ENCODE measurements at places on chromosomes 3 and 15.
A peak's percentile ranks its signal among the peaks of the same experiment; 100 is the strongest.

DNA sequence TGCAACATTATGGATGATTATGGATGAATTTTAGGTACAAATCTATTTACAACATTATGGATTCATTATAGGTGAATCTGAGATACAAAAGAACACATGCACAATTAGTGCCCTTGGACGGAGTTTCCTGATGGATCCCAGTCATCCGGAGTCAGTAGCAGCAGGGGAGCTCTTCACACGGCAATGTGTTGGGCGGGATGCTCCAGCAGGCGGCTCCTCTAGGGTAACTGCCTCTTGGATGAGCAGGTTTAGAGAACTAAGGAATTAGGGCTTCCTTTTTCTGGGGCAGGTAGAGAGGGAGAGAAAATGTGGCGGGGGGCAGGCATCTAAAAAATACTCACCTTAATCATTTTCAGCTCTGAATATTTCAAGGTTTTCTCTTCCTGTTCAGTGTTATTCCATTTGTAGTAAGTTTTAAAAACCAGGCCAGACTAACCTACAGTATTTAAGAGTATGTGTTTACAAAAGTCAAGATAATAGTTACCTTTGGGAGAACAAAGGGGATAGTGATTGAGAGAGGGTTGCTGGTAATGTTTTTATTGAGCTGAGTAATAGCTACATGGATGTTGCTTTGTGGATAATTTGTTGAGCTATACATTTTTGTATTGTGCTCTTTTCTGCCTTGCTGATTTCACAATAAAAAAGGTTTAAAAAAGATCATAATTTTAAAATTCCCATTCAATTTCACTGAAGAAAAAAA is 27.4 kb upstream of the GOLM2 start:
- no peak for DNase-seq

DNA sequence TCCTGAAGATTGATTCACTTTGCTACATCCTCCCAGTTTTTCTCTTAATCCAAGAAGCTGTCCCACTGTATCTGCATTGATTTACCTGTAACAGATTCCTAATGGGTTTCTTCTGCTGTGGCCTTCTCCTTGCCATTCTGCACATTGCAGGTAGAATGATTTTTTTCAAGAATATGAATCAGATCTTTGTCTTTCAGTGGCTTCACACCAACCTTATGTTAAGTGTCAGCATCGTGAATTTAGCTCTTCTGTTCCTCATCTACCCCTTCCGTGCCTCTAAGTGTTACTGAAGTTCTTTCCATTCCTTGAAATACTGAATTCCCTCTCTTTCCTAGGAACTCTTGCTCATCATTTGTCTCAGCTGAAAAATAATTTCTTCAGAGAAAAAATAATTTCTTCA is 7.5 kb downstream of the SENP5 start:
- DNase-seq: no peak

DNA sequence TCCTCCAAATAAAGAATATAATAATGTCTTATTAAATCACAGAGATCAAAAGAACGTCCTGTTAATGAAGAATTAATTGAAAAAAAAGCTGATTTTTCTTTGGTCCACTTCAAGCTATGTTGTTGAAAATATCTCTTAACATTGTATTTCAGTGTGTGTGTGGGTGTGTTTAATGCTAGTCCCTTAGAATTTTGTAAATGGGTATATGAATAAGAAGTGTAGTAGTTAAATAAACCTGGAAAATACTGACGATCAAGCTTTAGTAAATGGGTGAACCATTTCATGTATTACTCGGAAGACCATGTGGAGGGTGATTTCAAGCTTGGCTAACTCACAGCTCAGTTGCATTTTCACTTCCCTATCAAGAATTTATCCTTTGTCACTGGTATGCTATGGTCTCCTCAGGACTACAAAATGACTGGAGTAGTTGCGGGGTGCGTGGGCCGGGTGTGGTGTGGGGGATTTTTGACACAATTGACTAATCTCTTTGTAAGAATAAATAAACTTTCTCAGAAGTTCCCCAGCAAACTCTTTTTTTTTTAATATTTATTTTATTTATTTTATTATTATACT is 586.4 kb downstream of the GRM7 start:
- no peak for DNase-seq

- DNase-seq: no peak
These were observed 172.8 kb downstream of the NR2F2 start for GRCh38 chr15:96503276-96503675.

DNA sequence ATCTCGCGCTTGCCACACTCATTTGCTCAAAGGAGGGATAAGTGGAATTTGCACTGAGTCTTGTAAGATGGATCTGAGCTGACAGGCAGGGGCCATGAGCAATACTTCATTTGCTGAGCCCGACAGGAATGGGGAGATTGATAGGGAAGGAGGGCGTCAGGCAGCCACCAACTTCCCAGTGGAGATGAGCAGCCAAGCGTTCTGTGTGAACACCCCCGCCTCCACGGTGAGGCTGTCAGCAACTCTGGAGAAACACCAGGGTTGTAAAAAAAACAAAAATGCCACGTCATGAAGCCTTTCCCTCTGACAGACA is 36.8 kb downstream of the TLE3 start:
- DNase-seq: no peak

GRCh38 chr3:135539854-135540253 is 425.7 kb upstream of the PPP2R3A start:
- no peak for DNase-seq

GRCh38 chr15:96887730-96888129 is 557.2 kb downstream of the NR2F2 start:
- no peak for DNase-seq

DNA sequence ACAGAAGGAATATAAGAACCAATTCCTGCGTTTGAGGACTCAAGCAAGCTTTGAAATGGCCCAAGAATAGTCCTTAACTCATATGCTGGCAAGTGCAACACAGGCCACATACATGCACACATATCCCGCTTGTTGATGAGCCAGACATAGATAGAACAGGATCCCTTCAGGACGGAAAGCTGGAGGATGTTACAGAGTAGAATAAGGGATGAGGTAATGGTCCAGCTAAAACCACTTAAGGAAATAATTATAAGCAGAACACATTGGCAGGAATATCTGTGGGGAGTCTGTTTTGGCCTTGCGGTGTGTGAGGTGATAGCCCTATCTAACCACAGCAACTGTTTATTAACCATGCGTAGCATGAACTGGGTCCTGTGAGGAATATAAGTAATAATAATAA is 25.0 kb downstream of the SCG3 start:
- DNase-seq: no peak

DNA sequence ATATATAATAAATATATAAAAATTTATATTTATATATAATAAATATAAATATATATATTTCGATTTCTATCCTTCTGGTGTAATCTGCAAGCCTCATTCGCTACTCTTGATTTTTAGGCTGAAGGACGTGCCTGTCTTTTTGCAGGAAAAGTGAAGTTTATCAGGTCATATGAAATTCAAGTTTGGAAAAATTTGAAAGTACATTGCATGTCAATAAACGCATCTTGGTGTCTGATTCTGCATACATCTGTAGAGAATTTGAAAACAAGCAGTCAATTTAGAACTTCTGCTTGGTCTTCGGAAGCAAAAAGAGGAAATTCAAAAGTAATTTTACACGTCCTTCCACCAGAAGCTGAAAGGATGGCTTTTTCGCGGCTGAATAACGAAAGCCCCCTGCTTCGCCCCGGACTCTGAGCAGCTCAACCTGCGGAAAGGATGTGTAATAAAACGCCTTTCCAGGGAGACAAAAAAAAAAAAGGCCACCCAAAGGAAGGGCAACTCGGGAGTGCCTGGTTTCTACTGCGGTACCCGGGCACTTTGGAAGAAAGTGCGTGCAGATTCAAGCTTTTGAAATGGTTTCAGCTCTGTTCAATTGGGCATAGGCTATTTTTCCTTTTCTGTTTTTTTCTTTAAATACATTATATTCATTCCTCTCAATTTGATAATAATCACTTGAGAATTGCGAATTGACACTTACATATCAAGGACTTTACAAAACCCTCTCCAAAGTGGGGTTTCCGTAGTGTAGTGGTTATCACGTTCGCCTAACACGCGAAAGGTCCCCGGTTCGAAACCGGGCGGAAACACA is 1.5 kb upstream of the MYNN start:
- DNase-seq: peak; percentile 98
